Ovary (tissue), 10 donors: ENCODE measurements at places on chromosomes 11 and 22. TPM values are rescaled to one million over a fixed set of nuclear protein-coding genes. Genes with fewer than 3 reads are reported as not detected.

DNA sequence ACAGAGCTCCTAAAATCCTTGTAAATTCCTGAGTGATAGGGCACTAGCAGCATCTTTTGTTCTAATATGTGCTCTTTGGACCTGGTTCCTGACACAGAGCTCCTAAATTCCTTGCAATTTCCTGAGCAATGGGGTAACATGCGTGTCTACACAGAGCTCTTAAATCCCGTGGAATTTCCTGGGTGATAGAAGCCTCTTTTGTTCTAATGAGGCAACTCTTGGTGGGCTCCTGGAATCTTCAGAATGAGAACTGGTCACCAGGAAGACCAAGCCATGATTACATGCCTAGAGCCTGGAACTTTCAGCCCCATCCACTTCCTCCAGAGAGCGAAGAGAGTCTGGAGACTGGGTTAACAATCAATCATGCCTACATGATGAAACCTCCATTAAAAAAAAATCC, 19.0 kb downstream of the RSF1 start:
- no peaks in the 10 kb centered on the region for H3K27me3 ChIP-seq
- H3K27ac ChIP-seq = no peak overlapping the region
- H3K4me1 ChIP-seq = peaks cover 4% of the 10 kb centered on the region
- H3K36me3 ChIP-seq = no peaks in the 10 kb centered on the region
- DNase-seq = no peak
- H3K4me3 ChIP-seq = no peak overlapping the region

GRCh38 chr11:36093548-36093947, 149.7 kb downstream of the LDLRAD3 start:
- DNase-seq = no peak
- no peak overlapping the region for H3K27ac ChIP-seq
- H3K36me3 ChIP-seq = no peaks in the 10 kb centered on the region
- H3K27me3 ChIP-seq = no peaks in the 10 kb centered on the region

PGR gene
- total RNA-seq = 23.4 TPM

CBLIF gene
- not detected for total RNA-seq

DNA sequence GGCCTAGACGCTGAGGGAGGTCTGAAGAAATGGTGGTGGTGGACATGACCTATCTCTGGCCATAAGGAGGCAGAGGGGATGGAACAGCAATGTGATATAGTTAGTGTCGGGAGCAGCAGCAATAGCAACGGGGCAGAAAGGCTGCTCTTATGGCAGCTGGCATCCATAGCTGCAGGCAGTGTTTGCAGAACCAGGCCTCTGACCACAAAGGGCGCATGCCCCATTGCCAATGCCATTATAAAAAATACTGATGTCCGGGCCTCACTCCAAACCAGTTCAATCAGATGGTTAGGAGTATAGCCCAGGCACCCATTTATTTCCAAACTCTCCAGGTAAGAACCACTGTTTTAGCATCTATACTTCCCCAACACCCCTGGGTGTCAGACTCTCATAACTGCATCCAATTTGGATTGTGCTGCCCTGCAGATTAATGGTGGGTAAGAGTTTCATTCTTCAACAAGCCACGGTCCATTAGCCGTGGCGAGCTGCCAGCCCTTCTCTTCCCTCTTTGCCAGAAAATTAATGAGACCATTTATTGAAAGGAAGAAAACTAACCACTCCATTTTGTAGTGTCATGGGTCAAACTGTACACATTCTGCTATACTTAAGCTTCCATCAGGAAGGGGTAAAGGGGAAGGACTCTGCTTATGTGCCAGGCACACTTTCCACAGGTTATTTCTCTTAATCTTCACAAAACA, 72.8 kb upstream of the SPON1 start:
- no peak for DNase-seq
- no peaks in the 10 kb centered on the region for H3K4me1 ChIP-seq
- no peak overlapping the region for H3K27ac ChIP-seq
- H3K36me3 ChIP-seq = no peaks in the 10 kb centered on the region
- H3K4me3 ChIP-seq = no peak overlapping the region
